ENCODE measurements at places on chromosomes 11 and 22.

GRCh38 chr11:94851864-94852636, 83.9 kb downstream of the AMOTL1 start:
- DNase-seq, result no peak

DNA sequence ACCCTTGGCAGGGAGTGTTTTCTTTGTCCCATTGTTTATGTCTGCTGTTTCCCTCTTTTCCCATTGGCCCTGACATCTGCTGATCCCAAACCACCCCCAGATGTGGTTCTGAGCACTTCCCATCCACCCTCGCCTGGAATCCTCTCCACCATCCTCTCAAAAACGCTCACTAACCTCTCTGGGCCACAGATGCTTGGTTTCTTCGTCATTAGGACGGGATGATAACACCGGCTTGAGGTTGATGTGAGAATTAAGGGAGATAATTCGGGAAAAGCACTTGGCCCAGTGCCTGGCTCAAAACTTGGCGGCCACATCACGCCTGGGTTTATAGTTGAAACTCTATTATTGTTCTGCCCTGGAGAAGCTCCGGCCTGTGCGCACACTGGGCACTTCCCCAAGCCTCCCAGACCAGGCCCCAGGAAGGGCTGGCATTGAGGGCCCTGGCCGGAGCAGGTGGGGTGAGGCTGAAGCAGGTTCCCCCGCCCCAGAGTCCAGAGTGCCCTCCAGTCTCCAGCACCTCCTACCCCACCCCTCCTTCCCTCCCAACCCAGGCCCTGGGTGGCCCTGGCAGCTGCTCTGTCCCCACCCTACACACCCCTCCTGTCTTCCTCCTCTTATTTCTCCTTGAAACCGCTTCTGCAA, 63.7 kb downstream of the CYTH4 start:
- no peak for DNase-seq

GRCh38 chr22:28798810-28799605, 1.4 kb downstream of the XBP1 start:
- no peak for DNase-seq

- no peak for DNase-seq
These were observed 83.1 kb downstream of the TBC1D22A start for GRCh38 chr22:46845296-46846149.

DNA sequence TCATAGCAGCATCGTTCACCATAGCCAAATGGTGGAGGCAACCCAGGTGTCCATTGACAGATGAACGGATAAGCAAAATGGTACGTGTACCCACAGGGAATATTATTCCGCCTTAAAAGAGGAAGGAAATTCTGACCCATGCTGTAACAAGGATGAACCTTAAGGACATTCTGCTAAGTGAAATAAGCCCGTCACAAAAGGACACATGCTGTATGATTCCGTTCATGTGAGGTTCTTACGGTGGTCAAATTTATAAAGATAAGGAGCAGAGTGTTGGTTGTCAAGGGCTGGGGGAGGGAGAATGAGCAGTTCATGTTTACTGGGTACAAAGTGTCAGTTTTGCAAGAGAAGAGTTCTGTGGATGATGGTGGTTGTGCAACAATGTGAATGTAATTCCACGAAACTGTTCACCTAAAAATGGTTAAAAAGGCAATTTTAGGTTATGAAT, 26.3 kb downstream of the APOL1 start:
- DNase-seq, result no peak

- DNase-seq, result no peak
These were observed 20.8 kb downstream of the FADS3 start for GRCh38 chr11:61870541-61871031.

- no peak for DNase-seq
These were observed 7.9 kb upstream of the SH3BP1 start for GRCh38 chr22:37631448-37632173.

GRCh38 chr22:36171941-36172340, 11.4 kb upstream of the APOL3 start:
- DNase-seq, result no peak

DNA sequence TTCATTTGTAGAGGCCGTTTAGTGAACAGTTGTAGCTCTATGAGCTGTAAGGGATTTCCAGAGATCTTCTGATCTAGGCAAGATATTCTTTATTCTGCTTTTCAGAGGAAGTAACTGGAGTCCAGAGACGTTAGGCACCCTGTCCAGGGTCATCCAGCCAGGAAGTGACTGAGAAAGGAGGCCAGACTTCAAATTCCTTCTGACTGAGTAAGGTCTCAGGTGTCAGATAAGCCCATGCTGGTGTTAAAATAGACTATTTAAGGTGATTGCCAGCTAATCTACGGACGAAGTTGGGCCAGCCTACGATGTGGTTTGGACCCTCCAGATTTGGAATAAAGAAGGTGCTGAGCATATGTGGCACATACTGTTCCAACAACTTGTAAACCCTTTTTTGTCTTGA, 54.6 kb downstream of the GRIK4 start:
- no peak for DNase-seq

GRCh38 chr22:25598609-25599008, 34.1 kb downstream of the GRK3 start:
- no peak for DNase-seq

DNA sequence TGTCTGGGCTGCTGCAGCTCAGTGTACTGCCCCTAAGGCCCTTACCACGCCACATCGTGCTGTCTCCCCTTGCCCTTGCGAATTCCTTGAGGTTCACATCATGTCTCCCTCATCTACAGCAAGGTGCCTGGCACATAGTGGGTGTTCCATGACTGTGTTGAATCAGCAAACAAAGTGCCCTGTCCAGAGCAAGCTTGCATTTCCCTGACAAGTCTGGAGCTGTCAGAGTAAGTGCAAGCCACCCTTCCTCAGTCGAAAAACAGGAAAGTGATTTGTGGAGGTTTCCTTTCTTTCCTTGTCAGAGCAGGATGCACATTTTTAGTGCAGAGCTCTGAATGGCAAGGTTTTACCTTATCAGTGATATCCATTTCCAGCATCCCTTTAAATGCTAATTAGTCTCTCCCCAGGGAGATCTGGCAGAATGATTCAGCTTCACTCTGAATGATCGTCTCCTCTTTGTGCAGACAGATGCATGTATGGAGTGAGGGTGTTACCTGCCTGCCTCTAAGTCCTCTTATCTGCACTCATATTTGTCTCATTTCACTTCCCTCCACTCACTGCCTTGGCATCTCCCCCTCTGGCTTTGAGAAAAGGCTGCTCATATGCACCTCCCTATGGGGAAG, 331.2 kb downstream of the TMEM135 start:
- no peak for DNase-seq

DNA sequence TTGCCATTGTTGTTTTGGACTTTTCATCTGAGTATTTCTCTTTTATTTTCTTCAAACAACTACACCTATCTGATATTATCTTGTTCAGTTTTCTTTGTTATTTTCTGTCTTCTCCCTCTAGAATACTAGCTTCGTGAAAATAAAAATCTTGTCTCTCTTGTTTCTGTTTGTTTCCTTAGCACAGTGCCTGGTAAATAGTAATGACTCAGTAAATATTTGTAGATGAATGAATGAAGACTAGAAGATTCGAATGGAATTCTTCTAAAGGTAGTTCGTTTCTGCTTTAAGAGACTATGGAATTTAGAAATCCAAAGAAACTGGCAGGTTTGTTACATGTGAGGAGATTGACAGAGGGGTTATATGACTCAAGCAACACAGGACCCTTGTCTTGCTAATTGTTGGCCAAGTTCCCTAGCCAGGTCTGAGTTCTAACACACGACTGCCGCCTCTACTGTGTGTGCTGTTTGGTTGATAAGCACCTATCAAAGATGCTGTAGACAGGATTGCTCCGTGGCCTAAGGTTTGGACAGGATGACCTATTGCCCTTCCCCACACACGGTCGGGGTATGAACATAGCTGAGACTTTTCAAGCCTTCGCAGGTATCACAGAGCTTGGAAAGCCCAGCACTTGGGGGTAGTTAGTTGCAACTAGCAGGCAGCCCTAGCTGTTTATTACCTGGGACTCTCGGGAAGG, 831 bp upstream of the TMEM135 start:
- DNase-seq, result no peak

Measured in stimulated activated CD8-positive, alpha-beta memory T cell treated with anti-CD3 and anti-CD28 coated beads, Interleukin-2, amount 100 ng/mL, for 1 hour (primary cell).